Parietal lobe (tissue), 2 donors: ENCODE measurements at places on chromosomes 6 and 20. TPM values are rescaled to one million over a fixed set of nuclear protein-coding genes. Genes with fewer than 3 reads are reported as not detected.

The LTV1 gene
- 14.1 TPM for total RNA-seq

The TJAP1 gene
- total RNA-seq: 6.9 TPM

The RIMS1 gene
- 242 TPM for total RNA-seq

The RNF217 gene
- total RNA-seq: 17.8 TPM

The BPIFB4 gene
- total RNA-seq: not detected

The POU3F2 gene
- 162 TPM for total RNA-seq

The SEL1L2 gene
- total RNA-seq: 2.2 TPM

The SLC16A10 gene
- 10.3 TPM for total RNA-seq

The NRSN1 gene
- 31.6 TPM for total RNA-seq

The NINL gene
- 46.6 TPM for total RNA-seq

The XPO5 gene
- 62.0 TPM for total RNA-seq

The MAP7 gene
- 9.4 TPM for total RNA-seq

The DDX43 gene
- total RNA-seq: 0.31 TPM

The EPHA7 gene
- total RNA-seq: 82.6 TPM

The BACH2 gene
- 106 TPM for total RNA-seq

The ETV7 gene
- not detected for total RNA-seq

The RUNX2 gene
- 0.31 TPM for total RNA-seq

The MAFB gene
- 9.4 TPM for total RNA-seq

The RGS17 gene
- 82.6 TPM for total RNA-seq

The GRIK2 gene
- 245 TPM for total RNA-seq

The UST gene
- total RNA-seq: 29.4 TPM

The RIPOR2 gene
- 33.2 TPM for total RNA-seq

The MRPS10 gene
- 41.0 TPM for total RNA-seq

The RIPPLY2 gene
- total RNA-seq: 11.3 TPM

The TRAPPC3L gene
- total RNA-seq: not detected

The LPA gene
- 2.5 TPM for total RNA-seq

The PRSS35 gene
- total RNA-seq: 2.5 TPM

The PLN gene
- not detected for total RNA-seq

The APOBEC2 gene
- total RNA-seq: not detected

The SLC17A2 gene
- not detected for total RNA-seq

The PSORS1C1 gene
- total RNA-seq: not detected

The TINAG gene
- not detected for total RNA-seq

The GTF3C6 gene
- total RNA-seq: 44.1 TPM

The AKIRIN2 gene
- 66.4 TPM for total RNA-seq

The SLC13A3 gene
- total RNA-seq: 13.1 TPM

The OPRM1 gene
- total RNA-seq: 0.94 TPM

The FAM83C gene
- not detected for total RNA-seq

The C6orf52 gene
- total RNA-seq: not detected

The SLC26A8 gene
- total RNA-seq: 3.8 TPM

The IRF4 gene
- total RNA-seq: not detected
